ENCODE measurements at places on chromosomes 5 and 9.

GRCh38 chr9:1083325-1083913, 33.3 kb downstream of the DMRT2 start:
- no peak for DNase-seq

GRCh38 chr5:134975078-134975715, 7.5 kb downstream of the CATSPER3 start:
- DNase-seq = no peak

DNA sequence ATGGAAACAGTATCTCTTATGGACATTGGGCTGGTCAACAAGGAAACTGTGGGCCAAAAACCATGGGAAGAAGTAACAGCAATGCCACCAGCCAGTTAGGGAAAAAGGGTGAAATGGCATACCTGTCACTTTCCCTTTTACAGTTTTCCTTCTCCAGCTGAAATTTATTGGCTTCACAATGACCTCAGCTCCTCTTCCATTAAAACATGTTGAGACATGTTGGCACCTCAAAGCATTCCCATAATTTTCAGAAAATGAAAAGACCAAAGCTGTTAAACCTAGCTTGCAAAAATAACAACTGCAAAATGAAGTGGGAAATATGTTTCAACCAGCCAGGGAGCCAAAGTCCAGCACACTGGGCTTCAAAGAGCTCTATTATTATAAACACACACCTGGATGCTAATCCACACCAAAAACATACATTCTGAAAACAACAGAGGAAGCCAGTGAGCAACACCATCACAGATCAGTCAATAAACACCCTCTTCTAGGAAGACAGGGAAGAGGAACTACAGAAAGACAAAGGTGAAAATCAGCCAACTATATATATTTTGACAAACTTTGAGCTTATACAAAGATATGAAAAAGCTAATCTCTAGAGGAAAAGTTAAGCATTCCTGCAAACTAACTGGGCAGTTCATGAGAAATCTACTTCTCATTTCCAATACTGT, 78.4 kb upstream of the PTGER4 start:
- no peak for DNase-seq

DNA sequence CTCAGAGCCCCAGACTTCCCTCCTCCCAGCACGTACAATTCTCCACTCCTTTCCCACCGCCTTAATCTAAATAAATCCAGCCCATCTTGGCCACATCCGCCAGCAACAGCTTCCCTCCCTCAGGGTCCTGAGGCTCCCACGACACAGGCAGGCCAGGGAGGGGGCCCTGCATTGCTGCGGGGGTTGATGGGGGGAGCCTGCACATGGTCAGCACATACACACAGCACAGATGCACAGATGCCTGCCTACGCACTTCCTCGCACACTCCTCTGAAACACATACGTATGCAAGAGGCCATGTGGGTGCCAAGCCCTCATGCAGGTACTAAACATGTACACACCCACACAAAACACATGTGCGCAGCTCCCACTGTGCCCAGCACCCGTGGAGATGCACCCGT, 14.8 kb downstream of the PDGFRB start:
- DNase-seq = no peak

DNA sequence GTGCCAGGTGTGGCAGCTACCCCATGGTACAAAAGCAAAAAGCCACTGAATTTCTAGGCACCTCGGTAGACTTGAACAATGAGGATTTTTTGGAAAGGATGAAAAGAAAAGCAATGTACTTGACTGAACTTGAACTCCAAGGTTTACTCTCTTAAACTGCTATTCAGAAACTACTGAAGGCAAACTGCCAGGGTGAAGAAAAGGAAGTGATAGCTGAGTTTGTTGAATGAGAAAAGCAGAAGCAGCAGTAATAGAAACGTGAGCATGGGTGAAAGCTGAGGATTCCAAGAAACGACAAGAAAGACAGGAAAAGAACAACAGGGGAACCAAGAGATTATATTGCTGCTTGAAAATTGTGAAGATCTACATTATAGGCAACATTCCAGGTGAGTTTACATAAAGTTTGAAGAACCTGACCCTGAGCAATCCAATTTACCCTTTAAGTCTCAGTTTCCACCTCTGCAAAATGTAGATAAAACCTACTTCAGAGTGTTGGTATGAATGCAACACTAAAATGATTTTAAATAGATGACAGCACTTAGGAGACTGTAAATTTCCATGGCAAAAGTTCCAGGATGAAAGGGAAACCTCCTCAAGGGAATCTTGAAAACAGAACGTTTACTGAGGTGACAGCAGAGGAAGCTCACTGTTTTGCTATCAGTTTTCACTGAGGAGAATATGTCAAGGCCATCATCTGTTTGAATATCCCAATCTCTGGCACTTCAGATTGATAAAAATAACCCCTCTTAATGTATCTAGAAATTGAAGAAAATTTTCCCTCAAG, 245.8 kb downstream of the SPATA31D1 start:
- no peak for DNase-seq

DNA sequence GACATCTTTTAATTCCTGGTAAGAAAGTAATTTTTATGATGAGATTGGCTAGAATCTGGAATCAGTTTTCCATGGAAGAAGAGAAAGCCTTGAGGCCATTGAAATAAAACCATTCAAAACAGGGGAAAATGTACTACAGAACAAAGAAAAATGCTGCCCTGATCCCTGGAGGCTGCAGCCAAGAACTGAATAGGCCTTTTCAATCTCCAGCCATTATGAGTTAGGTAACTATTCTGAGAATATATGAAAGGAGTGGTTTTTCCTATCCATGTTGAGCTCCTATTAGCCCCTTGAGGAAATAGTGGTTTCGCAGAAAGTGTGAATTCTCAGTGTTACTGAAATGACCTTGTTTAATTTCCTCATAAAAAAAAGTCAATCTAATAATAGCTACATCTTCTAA, 408.5 kb upstream of the GRAMD2B start:
- no peak for DNase-seq

- DNase-seq = no peak
These were observed 32.9 kb downstream of the PRLR start for GRCh38 chr5:35197351-35197750.

DNA sequence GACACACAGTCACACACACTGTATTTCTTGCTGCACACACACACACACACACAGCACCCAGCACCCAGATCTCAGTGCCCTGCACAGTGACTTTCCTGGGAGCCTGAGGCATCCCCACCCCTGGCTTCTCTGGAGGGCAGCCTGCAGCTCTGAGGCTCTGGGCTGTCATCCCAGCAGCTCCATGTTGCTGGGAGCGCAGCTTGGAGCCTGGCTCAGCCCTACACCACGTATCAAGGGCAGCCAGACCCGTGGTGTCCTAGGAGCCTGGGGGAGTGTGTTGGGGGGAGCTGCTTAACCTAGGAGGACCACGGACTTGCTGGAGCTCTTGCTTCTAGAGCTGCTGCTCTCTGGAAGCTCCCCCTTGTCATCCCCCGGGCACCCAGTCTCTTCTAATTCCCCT, 5.2 kb downstream of the IER5L start:
- DNase-seq = no peak

DNA sequence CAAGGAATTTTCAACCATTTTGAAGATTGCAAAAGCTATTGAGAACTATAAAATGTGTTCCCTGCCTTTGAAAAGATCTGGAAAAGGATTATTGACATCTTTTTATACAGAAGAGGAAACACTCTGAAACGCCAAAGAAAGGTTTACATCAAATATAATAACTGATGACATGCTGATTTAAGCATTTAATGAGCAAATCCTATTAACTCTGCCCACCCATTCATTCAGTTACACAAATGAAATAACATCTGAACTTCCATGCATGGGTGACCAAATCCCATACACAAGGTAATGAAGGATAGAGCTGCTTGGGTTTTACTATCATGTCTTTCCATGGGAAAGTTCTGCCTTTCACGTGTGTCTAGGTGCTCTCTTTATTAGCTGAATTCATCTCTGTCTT, 589.4 kb upstream of the WWC1 start:
- no peak for DNase-seq

DNA sequence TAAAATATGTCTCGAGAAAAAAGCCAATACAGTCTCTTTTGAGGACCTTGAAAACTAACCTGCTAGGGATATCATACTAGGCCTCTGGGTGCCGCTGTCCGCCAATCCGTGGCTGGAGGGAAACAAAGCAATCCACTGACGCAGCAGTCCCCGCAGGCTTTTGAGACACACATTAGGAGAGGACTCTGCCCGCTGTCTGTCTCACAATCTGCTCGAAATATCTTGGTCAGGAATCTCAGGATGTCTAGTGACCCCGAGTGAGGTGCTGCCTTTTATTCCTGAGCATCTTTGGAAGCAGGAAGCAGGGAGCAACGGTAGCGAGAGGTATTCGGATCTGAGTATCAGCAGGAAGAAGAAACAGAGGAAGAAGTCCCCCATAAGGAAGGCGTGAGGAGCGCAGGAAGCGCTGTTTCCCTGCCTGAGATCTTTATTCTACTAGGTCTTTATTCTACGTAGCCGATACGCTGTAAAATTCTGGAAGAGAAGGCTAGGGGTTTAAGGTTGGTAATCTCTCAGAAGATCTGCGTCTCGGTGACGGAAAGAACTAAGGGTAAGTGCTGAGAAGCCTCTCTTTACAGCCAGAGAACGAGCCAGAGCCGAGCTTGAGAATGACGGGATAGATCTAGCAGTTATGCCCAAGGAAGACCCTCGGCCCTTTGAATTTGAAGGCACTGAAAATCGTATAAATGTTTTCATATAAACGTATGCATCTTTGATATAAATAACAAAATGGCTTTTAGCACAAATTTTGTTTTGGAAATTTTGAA, 4.0 kb upstream of the PCDHGA1 start:
- peak; percentile 48 for DNase-seq

GRCh38 chr5:78627175-78627574, 21.4 kb downstream of the LHFPL2 start:
- no peak for DNase-seq

- no peak for DNase-seq
These were observed 1.4 kb upstream of the ETF1 start for GRCh38 chr5:138544181-138545134.

DNA sequence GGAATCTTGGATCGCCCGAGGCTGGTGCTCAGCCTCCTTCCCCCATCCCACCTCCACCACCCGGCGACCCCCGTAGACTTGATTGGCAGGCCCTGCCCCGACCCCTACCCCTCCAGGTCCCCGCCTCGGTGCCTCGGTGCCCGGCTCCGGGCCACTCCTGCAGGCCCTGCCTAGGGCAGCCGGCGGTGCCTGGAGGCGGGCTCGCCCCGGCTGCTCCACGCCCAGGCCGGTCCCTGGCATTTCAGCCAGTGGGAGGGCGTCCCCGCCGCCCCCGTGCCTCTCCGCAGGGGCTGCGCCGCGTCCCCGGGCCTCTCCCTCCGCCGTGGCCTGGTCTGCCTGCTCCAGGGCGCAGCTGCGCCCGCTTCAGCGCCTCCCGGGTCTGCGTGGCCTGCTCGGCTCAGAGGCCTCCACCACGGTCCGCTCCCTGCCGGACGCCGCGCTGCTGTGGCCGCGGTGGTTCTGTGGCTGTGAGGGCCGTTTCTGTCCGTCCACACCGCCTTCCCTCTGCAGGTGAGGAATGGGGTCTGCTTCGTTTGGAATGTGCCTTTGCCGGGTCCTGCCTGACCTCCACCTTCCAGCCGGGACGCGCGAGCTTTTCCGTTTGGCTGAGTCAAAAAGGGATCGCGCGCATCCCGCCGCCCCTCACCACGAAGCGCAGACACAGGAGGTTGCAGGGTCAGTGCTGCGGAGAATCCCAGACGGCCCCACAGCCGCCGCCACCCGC, 48.3 kb upstream of the IRX4 start:
- DNase-seq = no peak

DNA sequence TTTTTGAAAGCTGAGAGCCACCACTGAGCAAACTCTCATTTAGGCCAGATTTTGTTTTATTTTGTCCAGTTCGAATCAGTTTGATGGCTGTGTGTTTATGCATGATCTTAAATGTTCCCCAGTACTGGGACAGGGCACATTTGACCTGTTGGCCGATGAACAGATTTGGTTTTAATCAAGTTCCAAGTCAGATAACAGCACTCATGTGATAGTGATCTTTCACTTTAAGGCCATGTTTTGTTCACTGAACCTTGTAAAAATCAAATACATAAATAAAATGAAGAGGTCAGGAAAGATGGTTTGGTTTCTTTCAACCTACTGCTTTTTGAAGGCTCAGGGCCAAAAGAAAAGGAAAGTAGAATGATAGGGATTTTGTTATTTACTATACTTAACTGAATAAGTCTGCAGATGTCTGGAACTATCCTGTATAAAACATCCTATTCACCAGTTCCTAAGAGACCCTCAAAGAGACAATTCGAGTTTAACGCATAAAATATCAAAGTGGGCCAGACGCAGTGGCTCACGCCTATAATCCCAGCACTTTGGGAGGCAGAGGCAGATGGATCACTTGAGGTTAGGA, 77.2 kb downstream of the PGM5 start:
- DNase-seq = no peak

- no peak for DNase-seq
These were observed 240.5 kb downstream of the ENC1 start for GRCh38 chr5:74400067-74400466.

DNA sequence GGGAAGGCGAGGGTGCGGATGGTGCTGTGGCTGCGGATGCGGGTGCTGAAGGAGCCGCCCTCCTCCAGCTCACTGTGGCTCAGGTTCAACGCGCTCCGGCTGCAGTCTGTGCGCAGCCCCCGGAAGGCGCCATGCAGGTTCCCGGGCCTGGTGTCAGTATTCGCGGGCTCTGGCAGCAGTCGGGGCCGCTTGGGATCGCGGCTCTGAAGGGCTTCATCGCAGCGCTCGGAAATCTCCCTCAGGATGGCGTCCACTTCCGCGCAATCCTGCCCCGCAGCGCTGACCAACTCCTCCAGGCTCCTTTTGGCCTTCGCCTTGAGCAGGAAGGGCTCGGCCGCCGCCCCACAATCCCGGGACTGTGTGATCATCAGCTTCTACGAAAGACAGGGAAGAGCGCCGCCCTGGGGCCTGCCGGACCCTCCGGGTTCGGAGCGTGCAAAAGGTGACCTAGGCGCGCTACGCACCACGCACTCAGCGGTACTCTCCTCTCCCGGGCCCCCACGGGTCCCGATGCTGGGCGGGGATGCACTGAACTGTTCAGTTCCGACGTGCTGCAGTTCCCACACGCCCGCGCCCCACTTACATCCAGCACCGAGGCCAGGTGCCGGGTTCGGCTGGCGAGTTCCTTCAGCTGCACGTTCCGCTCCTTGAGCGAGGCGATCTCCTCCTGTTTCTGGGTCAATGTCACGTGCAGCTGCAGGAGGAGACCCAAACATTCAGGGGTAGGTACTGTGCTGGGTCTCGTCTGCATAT, 6.5 kb downstream of the MCIDAS start:
- DNase-seq = no peak

GRCh38 chr9:121692606-121693387, 41.4 kb downstream of the DAB2IP start:
- DNase-seq = no peak

GRCh38 chr5:126139773-126140172, 283.4 kb upstream of the GRAMD2B start:
- DNase-seq = no peak

Data from stimulated activated CD8-positive, alpha-beta memory T cell treated with anti-CD3 and anti-CD28 coated beads, Interleukin-2, amount 100 ng/mL, for 48 hours (primary cell).